A549 treated with Hydrocortisone at 1 μM for 4 hours (cell line): ENCODE measurements at places on chromosomes 16 and 17. TPM values are rescaled to one million over a fixed set of nuclear protein-coding genes. Genes with fewer than 3 reads are reported as not detected.

DGKE gene
- 3.6 to 4.4 TPM (median 3.8 TPM) in 5 replicates for total RNA-seq

SPNS3 gene
- 0.20 TPM in 1 of 5 replicates, not detected in the others for total RNA-seq

MRPL12 gene
- total RNA-seq: 207 to 319 TPM (median 292 TPM) in 5 replicates

PFAS gene
- 42.7 to 53.6 TPM (median 45.8 TPM) in 5 replicates for total RNA-seq

TBC1D28 gene
- not detected in 5 replicates for total RNA-seq

OSGIN1 gene
- 15.0 to 31.1 TPM (median 16.1 TPM) in 5 replicates for total RNA-seq

SCARF1 gene
- total RNA-seq: 0.18 to 0.38 TPM (median 0.21 TPM) in 5 replicates

CHST5 gene
- total RNA-seq: 0.16 to 0.35 TPM (median 0.29 TPM) in 3 of 5 replicates, not detected in the others

GFAP gene
- total RNA-seq: 0.55 to 1.2 TPM (median 0.68 TPM) in 5 replicates

PRR35 gene
- 0.14 to 0.22 TPM (median 0.16 TPM) in 5 replicates for total RNA-seq

PPP1R27 gene
- total RNA-seq: 0.15 to 0.39 TPM (median 0.22 TPM) in 4 of 5 replicates, not detected in the other
